ENCODE measurements at places on chromosomes 12 and 14.

DNA sequence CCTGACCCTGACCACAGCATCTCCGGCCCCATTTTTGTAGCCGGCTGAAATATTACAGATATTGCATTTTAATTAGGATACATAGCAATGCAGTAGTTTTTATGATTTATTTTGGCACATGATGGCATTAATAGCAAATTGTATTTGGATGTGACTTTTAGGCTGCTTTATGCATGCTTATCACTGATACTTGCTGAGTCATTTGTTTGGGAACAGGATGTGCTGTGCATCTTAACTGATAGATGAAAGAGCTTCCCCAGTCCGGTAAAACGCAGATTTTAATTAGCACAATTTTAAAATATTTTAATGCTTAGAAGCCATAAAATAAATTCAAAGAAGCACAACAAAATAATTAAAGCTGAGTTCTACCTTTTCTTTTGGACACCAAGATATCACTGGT is 90.7 kb downstream of the OTOGL start:
- no peak for DNase-seq

DNA sequence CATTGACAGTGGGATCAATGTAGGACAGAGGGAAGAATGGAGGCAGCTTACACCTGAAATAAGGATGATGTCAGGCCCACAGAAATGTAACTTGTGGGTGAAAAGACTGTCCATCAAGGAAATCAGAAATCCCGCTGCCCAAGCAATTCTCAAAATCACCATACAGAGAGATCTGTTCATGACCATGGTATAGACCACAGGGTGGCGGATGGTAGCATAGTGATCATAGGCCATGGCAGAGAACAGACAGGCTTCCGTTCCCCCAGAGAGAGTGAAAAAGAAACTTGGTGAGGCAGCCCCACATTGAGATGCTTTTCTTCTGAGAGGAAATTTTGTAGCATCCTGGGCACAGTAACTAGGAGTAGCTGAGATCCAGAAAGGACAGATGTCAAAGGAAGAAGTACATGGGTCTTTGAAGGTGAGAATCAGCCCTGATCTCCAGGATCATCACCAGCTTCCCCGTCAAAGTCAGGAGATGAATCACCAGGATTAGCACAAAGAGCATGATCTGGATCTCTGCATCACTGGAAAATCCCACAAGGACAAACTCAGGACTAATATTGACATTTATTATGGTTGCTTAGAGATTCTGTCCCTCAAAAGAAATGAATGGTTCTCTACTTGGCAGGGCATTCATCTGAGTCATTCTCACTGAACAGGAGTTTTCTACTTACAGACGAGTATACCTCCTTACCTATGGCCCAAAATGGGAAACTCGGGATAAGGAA is 5.5 kb upstream of the ZNF641 start:
- DNase-seq = no peak

- no peak for DNase-seq
Measured at GRCh38 chr14:91977884-91978283, 30.4 kb upstream of the FBLN5 start.

DNA sequence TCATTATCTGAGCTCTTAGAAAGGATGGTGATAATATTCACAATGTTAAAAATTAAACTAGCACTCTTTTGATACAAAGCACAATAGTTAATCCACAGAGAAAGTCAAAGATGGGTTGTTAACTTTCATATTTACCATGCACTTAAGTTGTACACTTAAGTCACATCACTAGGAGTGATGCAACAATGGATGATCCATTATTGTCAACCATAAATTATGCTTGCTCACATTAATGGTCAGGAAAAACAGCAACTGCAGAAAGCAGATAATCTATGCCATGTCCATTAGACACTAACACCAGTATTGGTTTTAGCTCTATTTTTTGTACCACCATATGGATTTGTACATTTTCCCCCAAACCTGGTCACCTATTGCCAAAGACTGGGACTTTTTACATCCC is 195.5 kb downstream of the FOXA1 start:
- DNase-seq = no peak

- no peak for DNase-seq
Measured at GRCh38 chr12:65965358-65965757, 141.1 kb downstream of the HMGA2 start.

DNA sequence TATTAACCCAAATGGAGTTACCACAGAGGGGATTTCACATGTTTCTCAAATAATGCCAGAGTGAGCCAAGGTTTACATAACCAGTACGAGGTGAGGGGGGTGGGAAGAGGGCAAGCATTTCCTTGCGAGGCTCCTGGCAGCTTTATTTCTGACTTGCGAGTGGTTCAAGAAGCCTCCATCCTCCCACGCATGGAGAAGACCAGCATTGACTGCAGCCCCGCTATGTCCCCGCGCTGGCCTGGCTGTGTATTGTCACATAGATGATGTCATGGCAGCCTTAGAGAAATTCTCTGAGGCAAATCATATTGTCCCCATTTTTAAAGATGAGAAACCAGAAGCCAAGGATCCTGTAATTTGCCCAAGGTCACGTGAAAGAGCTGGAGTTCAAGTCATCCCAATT is 188.2 kb downstream of the CACNA1C start:
- DNase-seq = no peak

DNA sequence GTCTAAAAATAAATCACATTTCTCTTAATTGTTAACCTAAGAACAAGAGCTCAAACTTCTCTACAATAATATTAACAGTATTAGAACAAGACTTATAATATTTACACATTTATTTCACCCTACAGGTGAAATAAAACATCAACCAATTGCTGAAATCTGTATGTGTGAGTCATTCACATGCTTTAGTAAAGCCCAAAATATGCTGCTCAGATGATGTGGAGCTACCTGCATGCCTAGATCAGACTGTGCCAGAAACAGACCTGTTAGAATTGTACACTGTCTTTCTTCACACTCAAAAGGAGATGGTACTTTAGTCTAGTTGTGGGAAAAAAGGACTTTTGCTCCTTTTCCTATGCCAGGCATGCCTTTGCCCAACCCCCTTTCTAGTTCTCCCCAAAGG is 54.7 kb downstream of the RPS6KA5 start:
- DNase-seq = no peak

DNA sequence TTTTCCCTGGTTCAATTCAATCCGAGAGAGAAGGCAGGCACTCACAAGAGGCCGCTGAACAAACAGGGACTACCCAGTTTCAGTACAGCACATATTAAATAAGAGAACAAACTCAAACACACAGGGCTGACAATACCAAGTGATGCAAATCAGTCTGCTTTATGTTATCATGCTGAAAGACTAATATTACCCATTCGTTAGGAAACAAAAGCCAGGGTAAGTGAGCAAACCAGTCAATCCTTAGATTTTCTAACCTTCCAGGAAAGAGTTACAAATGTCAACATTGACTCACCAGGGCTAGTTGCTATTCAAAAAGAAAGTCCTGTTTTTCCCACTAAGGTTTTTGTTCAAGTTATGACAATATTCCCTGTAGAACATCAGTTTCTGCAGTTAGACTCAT is 246.2 kb downstream of the C12orf42 start:
- DNase-seq = no peak

- no peak for DNase-seq
Measured at GRCh38 chr12:484096-484495, 24.4 kb downstream of the B4GALNT3 start.

DNA sequence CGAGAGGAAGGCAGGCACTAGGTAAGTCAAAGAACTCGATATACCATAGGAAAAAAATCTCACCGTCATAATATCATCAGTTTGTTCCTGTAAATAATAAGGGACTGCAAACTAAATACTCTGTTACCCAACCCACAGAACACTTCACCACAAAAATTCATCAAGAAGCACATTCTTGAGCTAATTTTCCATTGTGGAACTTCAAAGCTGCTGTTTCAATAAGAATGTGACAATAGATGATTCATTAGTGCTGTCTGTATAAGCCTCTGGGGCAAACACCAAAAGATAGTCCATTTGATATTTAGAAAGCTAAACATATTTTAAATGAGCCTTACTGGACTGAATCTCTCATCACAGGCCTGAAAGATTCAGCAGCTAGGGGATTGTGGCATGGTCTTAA is 219.4 kb downstream of the KSR2 start:
- no peak for DNase-seq

GRCh38 chr14:26286081-26286912 is 311.5 kb downstream of the NOVA1 start:
- no peak for DNase-seq

DNA sequence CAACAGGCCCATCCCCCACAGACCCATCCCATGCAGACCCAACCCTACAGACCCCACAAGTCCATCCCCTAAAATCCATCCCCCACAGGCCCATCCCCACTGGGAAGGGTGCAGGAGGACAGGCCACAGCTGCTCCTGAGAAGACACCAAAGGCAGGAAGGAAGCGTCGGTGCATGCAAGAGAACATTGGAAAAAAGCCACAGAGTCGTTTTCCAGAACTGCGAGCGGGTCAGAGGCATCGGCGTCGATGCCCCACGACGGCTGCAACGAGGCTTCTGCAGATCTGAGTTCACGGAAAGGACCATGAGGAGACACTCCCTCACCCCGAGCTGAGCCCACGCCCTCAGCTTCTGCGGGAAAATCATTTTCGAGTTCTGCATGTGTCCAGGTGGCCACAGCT is 59.6 kb upstream of the GALNT9 start:
- DNase-seq = no peak

DNA sequence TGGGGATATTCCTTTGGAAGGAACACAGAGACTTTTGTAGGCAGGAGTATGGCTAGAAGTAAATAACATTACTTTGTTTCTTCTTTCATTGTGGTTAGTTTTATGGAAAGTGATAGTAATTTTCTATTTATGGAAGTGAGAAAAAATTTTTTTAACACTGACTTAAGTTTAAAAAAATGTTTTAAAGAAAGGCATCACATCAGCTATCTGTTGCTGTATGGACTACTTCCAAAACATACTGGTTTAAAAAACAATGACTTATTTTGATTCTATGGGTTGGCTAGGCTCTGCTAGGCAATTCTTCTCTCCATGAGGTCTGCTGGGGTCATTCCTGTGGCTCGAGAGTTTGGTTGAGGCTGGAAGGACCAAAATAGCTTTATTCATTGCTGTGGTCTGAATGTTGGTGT is 31.7 kb upstream of the SLC38A2 start:
- no peak for DNase-seq

GRCh38 chr14:67746927-67747326 is 45.2 kb downstream of the RDH12 start:
- no peak for DNase-seq

DNA sequence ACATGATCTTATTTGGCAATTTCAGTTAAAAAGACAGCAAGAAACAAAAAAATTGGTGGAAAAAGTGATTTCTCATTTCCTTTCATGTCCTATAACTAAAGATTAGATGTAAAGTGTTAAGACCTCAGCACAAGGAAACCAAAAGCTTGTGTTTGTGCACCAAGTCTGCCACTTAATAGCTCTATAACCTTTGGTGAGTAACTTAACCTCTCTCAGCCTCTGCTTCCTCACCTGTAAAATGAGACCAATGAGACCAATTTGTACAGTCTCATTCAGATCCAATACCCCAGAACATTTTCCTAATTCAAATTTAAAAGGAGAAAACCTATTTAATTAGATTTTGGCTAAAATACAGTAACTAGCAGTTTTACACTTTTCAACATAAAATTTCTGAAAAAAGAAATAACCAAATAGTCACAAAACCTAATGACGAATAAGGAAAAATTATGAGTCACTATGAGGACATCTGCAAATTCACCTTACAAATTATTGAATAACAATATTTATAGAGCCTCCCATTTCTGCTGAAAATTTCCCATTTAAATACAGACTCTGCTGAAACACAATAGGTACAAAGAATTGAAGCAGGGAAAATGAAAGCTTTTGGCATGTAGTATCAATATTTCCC is 71.1 kb downstream of the EPS8 start:
- DNase-seq = no peak

DNA sequence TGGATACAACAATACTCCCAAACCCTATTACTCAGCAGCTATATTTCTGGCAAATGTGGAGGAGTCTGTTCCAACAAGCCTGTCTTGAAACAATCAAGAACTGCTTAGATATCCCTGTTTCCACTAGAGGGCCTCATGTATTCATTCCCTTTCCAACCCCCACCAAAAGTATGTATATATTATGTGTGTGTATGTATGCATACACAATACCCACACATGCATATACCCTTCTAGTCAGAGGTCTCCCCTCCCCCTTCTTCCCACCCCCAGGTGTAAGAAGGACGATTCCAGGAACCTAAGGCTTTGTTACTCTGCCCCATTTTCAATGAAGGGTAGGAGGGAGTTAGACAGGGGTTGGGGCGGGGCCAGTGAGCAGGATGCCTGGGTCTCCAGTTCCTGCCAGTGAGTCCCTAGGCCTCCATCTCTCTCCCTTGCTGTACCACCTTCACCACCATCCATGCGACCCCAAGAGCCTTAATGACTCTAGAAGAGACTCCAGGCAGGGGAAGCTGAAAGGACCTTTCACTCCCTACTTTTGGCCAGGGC is at the start of gene DGKA:
TSS of gene DGKA (plus strand) at position 392 of the 546 bp plus-strand sequence. CDS start 5,342 bp downstream, outside the sequence.
- peak; percentile 73 for DNase-seq

GRCh38 chr12:40020261-40020691 is 85.6 kb downstream of the SLC2A13 start:
- no peak for DNase-seq

GRCh38 chr12:41652981-41653380 is 464.9 kb downstream of the PDZRN4 start:
- DNase-seq = no peak

- DNase-seq = no peak
Measured at GRCh38 chr14:91607322-91608047, 97.4 kb upstream of the PPP4R3A start.

GRCh38 chr12:121809712-121810116 is 5.9 kb downstream of the SETD1B start:
- no peak for DNase-seq

DNA sequence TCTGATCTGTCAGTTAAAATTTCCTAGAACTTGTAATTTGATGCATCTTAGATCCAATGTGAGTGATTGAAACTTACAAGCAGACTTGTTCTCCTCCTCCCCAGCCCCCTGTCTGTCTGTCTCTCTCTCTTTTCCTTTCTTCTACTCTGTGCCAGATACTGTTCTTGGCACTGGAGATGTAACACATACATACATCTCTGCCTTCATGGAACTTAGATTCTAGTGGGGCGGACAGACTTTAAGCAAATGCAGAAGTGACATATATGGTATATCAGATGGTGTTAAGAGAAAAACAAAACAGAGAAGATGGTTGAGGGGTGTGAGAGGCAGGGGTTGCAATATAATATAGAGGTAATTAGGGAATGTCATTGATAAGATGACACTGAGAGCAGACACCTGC is 6.6 kb downstream of the CHST11 start:
- no peak for DNase-seq

Data from CD4-positive, alpha-beta T cell treated with Interleukin-17A for 1 hour (primary cell).